ENCODE measurements at places on chromosomes 5 and 9.

DNA sequence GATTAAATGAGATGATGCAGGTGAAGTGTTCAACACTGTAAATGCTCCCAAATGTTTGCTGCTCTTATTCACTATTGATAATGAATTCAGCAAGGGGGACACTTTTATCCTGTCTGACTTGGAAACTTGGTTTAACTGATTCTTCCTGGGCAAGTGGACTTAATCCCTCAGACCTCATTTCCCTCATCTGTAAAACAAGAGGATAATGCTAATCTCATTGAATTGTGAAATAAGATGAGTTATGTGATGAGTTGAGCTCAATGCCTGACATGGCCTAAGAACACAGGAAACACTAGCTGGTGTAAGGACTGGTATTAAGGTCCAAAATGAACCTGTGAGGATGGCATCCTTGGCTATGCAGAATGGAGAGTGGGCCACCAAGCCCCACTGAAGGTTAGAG lies 23.3 kb downstream of the TNFSF15 start:
- no peak for DNase-seq

DNA sequence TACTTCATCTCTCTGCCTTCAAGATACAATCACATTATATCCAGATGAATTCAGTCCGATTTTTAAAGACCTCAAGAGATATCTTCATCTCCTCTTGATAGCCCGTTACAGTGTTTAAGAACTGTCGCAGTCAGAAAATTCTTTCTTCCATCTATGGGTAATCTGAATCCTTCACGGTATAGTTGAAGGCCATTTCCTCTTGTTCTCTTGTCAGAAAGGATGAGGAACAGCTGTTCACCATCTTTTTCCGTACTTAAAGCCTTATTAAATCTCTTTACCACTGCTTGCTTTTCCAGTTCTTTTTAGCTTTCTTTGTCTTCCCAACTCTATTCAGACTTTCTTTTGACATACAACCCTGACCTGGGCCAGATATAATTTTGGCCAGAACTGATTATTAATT lies 121.8 kb downstream of the XRCC4 start:
- DNase-seq = no peak

- DNase-seq = no peak
Measured at GRCh38 chr9:31144614-31145013, 1239.8 kb upstream of the ACO1 start.

GRCh38 chr5:51746023-51746422 lies 362.8 kb downstream of the ISL1 start:
- DNase-seq = no peak
